Transverse colon (tissue), 4 donors: ENCODE measurements at places on chromosomes 7 and 10. TPM values are rescaled to one million over a fixed set of nuclear protein-coding genes. Genes with fewer than 3 reads are reported as not detected.

DNA sequence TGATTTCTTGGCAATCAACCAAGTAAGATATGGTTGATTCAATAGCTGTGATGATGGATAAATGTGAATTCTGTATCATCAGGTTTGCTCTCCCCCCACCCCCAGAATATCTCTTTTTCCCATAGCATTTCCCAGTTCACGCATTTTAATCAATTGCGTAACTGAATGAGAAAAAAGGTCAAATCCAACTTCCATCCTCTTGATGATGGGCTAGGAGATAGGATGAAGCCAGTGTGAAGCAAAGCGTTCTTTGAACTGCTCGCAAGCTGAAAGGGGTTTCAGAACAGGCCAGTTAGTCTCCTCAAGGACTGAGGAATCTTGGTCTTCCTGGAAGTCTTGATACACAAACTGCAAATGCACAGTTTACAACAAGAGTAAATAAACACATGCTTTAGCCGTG, 94.5 kb upstream of the ARMC3 start:
- DNase-seq = no peak
- H3K36me3 ChIP-seq = no peaks in the 10 kb centered on the region
- no peaks in the 10 kb centered on the region for H3K27me3 ChIP-seq
- H3K4me1 ChIP-seq = no peaks in the 10 kb centered on the region

DNA sequence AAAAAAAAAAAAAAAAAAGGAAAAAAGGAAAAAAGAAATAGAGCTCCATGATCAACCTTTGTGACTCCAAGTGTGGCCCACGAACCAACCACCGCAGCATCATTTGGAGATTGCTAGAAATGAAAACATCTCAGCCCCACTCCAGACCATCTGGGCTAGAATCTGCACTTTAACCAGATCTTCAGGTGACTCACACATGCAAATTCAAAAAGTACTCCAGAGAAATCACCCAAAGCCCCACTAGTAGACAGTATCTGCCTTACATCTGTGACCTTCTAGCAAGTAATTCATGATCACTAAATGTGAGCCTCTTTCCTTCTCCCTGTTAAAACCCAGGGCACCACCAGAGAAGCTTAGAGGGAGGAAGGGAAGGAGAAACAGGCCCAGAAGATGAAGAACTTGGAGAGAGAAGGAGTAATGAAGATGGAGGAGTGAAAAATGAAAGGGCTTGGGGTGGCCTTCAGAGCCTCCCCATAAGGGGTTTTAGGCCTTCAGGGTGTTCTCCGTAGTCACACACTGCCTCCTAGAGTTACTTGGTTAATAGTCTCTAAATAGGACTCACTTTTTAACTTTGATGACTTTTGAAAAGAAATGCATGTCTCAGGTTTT, 94.0 kb downstream of the SLC37A3 start:
- H3K36me3 ChIP-seq = no peaks in the 10 kb centered on the region
- DNase-seq = no peak
- H3K4me1 ChIP-seq = peaks cover 23% of the 10 kb centered on the region

GRCh38 chr7:27122077-27122910, 8.3 kb downstream of the HOXA4 start:
- H3K27ac ChIP-seq = peak overlapping the region; percentile 90
- H3K4me1 ChIP-seq = peaks cover 100% of the 10 kb centered on the region
- DNase-seq = peak; percentile 83
- H3K36me3 ChIP-seq = no peaks in the 10 kb centered on the region
- H3K4me3 ChIP-seq = peak overlapping the region; percentile 37

The RNF133 gene
- total RNA-seq = 1.1 TPM

The CYP2C8 gene
- 49.0 TPM for total RNA-seq

GRCh38 chr10:117112220-117112619, 25.9 kb downstream of the VAX1 start:
- no peak for DNase-seq
- no peak overlapping the region for H3K27ac ChIP-seq
- H3K4me3 ChIP-seq = no peak overlapping the region
- no peaks in the 10 kb centered on the region for H3K36me3 ChIP-seq

DNA sequence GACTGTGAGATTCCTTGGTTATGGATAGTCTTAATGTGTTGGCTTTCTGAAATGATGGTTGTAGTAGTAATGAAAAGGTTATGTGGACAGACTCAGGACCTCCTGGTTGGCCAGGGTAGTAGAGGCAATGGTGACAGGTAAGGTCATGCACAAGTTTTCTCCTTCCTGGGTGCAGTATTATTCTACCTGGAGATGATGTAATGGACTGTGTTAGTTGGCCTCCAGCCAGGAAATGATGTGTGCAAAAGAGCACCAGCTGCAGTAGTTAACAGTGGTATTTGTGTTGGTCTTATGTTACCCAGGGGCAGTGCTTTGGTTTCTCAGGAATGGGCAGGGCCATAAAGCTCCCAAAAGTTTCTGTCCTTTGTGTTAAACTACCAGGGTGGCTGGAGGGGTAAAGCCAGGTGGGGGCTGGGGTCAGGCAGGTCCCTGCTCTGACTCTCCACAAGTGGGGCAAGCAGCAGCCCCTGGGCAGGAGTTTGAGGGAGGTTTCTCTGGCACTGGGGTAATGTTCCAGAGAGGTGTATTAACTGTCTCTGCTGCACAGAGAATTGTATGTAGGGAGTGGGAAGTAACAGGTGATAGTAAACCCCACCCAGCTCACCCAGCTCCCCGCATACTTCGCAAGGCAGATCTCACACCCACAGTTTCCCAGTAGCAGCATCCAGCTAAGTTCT, 36.3 kb downstream of the GPR22 start:
- H3K36me3 ChIP-seq = no peaks in the 10 kb centered on the region
- peak overlapping the region; percentile 85 for H3K27ac ChIP-seq
- peaks cover 18% of the 10 kb centered on the region for H3K4me1 ChIP-seq
- no peaks in the 10 kb centered on the region for H3K27me3 ChIP-seq
- peak; percentile 71 for DNase-seq

The MEST gene
- total RNA-seq = 42.2 TPM

DNA sequence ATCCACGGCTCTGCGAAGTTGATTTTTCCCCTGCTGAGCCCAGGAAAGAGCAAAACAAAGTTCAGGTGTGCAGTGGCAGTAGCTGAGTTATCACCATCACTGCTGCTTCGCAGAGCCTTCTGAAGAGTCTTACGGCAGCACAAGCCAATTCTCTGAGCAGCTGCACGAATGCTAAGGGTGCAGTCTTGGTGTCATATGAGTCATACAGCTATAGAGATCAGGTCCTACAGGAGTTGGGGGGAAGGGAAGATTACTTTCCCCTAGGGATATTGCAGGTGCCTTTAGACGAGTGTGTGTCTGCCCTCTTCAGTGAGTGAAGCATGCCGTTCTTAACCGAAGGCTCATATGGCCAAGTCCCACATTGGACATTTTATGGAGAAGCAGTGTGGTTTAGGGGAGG, 227.8 kb downstream of the CELF2 start:
- DNase-seq = no peak
- H3K27me3 ChIP-seq = no peaks in the 10 kb centered on the region
- H3K27ac ChIP-seq = no peak overlapping the region
- H3K36me3 ChIP-seq = no peaks in the 10 kb centered on the region
- no peak overlapping the region for H3K4me3 ChIP-seq

The LLCFC1 gene
- not detected for total RNA-seq

The VENTX gene
- 0.27 TPM for total RNA-seq

DNA sequence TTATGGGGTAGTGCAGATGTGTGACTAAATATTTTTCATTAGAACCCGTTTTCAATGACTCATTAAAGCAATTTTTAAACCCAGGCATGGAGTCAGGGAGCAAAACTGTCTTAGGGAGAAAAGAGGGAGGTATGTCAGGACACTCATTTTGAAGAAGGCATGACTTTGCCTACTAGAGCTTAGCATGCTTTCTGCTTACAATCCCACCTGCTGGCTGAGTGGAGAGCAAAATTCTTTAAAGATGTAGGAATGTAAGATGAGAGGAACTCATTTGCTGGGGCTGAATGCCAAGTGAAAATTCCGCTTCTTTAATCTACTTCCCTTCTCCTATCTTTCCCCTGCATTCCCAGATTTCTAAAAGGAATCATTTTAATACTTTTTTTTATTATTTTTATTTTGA, 232.6 kb downstream of the GALNT17 start:
- no peak overlapping the region for H3K4me3 ChIP-seq
- H3K36me3 ChIP-seq = no peaks in the 10 kb centered on the region
- H3K4me1 ChIP-seq = no peaks in the 10 kb centered on the region
- DNase-seq = no peak
- no peak overlapping the region for H3K27ac ChIP-seq

- peaks cover 10% of the 10 kb centered on the region for H3K4me1 ChIP-seq
- no peaks in the 10 kb centered on the region for H3K36me3 ChIP-seq
- DNase-seq = no peak
- H3K27me3 ChIP-seq = no peaks in the 10 kb centered on the region
- H3K4me3 ChIP-seq = no peak overlapping the region
These were observed 94.5 kb downstream of the ETV1 start for GRCh38 chr7:13894954-13895353.

DNA sequence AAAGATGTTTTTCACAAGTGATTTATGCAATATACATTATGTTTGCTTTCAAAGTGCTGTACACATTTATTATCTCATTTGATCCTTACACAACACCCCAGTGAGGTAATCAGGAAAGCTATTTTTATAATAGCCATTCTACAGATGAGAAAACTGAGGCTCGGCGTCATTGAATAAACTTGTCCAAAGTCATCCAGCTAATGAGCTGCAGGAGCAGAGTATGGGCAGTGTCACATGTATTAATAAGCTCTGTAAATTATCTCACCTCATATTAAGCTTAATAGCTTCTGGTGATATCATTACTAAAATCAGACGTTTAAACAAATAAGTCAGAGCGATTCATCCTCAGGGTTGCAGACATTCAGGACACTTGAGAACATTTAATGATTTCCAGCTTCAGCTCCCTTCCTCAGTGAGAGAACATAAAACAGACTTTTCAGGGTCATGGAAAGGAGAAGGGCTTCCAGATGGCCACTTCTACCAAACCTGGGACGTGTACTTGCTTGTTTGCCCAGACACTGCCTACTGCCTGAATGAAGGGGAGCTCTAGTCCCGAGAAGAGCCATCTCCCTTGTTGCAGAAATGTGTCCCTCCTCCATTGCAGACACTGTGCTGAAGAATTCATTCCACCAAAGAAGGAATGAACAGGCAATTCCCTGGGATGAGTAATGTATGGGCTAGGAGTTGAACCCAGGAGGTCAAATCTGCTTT, 20.5 kb upstream of the FZD1 start:
- no peaks in the 10 kb centered on the region for H3K27me3 ChIP-seq
- no peaks in the 10 kb centered on the region for H3K4me1 ChIP-seq
- H3K4me3 ChIP-seq = no peak overlapping the region
- H3K27ac ChIP-seq = no peak overlapping the region

- H3K4me1 ChIP-seq = no peaks in the 10 kb centered on the region
- no peak overlapping the region for H3K4me3 ChIP-seq
- no peaks in the 10 kb centered on the region for H3K27me3 ChIP-seq
- no peaks in the 10 kb centered on the region for H3K36me3 ChIP-seq
- H3K27ac ChIP-seq = no peak overlapping the region
These were observed 191.8 kb downstream of the CACNB2 start for GRCh38 chr10:18332048-18332447.

DNA sequence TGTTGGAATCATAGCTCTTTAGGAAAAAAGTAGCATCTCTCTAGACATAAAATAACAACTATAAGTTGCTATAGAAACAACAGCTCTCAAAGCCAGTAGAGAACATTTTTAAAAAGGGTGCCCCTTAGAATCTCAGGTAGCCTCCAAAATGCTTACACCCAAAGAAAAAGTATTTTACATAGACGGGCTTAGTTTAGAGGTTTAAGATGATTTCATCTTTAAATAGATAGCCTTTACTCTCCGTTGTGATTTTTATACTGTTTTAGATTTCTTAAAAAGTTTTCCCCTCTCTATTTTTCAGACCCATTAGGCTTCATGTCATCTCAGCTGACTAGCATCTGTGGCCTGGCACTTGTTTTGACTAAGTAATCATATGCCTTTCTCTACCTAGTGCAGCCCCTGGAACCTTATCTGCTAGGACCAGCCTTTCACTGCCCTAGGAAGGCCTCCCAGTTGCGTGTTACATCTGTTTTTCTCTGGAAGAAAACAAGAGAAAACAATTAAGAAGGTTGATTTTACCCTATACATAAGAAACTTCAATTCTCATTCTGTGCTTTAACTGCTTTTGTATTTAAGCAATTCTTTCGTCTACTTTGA, 6.9 kb upstream of the BPGM start:
- H3K4me1 ChIP-seq = no peaks in the 10 kb centered on the region
- H3K36me3 ChIP-seq = no peaks in the 10 kb centered on the region
- H3K27me3 ChIP-seq = no peaks in the 10 kb centered on the region
- no peak overlapping the region for H3K4me3 ChIP-seq

- H3K36me3 ChIP-seq = no peaks in the 10 kb centered on the region
- H3K4me3 ChIP-seq = no peak overlapping the region
- H3K4me1 ChIP-seq = peaks cover 16% of the 10 kb centered on the region
- no peak overlapping the region for H3K27ac ChIP-seq
These were observed 13.2 kb downstream of the OSBPL3 start for GRCh38 chr7:24966802-24967201.

GRCh38 chr10:20809631-20810030, 87.5 kb downstream of the NEBL start:
- no peak overlapping the region for H3K27ac ChIP-seq
- no peaks in the 10 kb centered on the region for H3K27me3 ChIP-seq
- H3K4me3 ChIP-seq = no peak overlapping the region
- H3K36me3 ChIP-seq = no peaks in the 10 kb centered on the region

The CYP26C1 gene
- total RNA-seq = not detected
